ENCODE measurements at places on chromosomes 2 and 18.

- DNase-seq: no peak
These were observed 29.1 kb upstream of the SLC16A14 start for GRCh38 chr2:230097841-230098240.

DNA sequence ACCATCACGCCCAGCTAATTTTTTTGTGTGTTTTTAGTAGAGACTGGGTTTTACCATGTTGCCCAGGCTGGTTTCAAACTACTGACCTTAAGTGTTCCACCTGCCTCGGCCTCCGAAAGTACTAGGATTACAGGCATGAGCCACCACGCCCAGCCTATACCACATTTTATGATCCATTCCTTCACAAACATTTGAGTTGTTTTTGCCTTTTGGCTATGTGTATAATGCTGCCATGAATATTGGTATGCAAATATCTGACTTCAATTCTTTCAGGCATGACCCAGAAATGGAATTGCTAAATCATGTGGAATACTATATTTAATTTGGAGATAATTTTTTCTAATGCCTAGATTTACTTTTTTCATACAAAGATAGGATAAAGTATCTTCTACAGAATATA lies 68.6 kb downstream of the TTC27 start:
- no peak for DNase-seq

DNA sequence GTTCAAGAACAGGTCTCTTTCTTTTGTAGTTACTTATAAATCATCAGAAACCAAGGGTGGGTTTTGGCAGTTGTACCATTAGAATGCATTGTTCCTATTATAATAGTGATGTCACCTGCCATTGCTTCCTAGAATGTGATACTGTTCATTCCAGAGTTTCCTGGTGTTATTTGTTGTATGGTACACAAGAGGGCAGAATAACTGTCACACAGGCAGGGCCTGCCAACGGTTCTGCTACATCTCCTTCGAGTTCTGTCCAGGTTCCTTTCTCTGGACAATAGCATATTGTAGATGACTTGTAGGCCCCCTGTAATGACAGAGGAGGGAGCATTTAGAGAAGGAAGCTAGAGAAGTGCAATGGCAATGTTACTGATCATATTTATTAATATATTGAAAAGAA lies 98.3 kb downstream of the KLHL14 start:
- DNase-seq: no peak

GRCh38 chr2:40403233-40403836 lies 48.6 kb downstream of the SLC8A1 start:
- DNase-seq: no peak

DNA sequence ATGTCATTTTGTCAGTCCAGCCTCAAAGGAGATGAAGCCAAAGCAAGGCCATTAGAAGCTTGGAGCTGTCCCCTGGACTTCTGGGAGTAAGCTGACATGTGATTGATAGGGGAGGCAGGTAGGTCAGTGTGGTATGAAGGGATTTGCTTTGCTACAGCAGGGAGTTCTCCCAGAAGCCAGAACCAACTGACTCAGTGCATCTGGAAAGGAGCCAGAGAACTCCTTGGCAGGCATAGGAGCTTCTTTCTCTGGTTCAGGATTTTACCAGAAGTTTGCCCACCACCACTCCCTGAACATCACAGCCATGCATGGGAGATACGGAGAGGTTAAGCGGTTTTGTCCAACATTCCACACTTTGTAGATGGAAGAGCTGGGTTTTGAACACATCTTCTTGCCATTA lies 24.5 kb upstream of the KCNE4 start:
- DNase-seq: no peak

GRCh38 chr18:51020536-51020935 lies 9.5 kb upstream of the SMAD4 start:
- no peak for DNase-seq

DNA sequence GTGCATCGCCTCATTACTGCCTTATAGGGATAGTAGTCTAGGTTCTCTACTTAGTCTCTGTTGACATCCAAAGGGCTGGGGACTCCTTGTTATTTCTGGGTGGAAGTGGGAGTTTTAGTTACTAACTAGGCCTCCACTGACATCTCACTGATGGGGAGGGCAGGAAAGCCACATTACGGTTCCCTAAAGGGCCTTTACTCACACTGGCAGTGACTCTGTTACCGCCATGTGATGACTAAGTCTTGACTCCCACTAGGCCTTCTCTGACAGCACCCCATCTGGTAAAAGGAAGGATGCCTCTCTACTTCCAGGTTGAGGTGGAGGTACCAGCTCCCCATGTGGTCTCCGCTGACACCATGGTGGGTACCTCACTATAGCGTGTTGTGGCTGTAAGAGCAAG lies 14.0 kb upstream of the BCL2L11 start:
- DNase-seq: no peak

- DNase-seq: no peak
These were observed 3.5 kb downstream of the WDR54 start for GRCh38 chr2:74424995-74425406.

GRCh38 chr2:5977477-5977876 lies 285.3 kb downstream of the SOX11 start:
- DNase-seq: no peak

- peak; percentile 57 for DNase-seq
These were observed 131.1 kb downstream of the FMNL2 start for GRCh38 chr2:152466041-152466440.

- no peak for DNase-seq
These were observed 65.7 kb downstream of the NCKAP1 start for GRCh38 chr2:182972548-182972942.

DNA sequence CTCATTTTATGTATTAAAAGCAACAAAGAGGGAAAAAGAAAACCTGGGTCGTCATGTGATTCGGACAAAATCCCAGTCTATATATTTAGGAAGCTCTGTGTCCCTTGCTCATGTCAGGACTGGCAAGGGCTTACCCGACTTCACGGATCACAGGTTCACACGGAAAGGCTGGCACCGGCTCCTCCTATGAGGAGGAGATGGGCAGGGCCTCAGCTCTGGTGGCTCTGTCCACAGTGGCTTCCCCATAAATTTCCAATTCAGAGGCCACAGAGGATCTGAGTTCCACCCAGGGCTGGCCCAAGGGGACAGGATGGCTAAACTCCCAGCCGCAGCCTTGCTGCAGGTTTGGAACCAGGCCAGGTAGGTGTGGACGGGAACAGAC lies 186.8 kb downstream of the BCL2 start:
- no peak for DNase-seq

GRCh38 chr2:73561422-73561821 lies 80.8 kb downstream of the NAT8 start:
- no peak for DNase-seq

GRCh38 chr2:132780651-132781050 lies 110.6 kb upstream of the LYPD1 start:
- no peak for DNase-seq
